Activated T-helper 1 cell treated with Interleukin-2 at 50 U/mL for 16 hours (primary cell): ENCODE measurements at places on chromosomes 7 and 10.
A peak's percentile ranks its signal among the peaks of the same experiment; 100 is the strongest.

GRCh38 chr7:8184221-8184620, 77.7 kb downstream of the ICA1 start:
- no peak for DNase-seq

DNA sequence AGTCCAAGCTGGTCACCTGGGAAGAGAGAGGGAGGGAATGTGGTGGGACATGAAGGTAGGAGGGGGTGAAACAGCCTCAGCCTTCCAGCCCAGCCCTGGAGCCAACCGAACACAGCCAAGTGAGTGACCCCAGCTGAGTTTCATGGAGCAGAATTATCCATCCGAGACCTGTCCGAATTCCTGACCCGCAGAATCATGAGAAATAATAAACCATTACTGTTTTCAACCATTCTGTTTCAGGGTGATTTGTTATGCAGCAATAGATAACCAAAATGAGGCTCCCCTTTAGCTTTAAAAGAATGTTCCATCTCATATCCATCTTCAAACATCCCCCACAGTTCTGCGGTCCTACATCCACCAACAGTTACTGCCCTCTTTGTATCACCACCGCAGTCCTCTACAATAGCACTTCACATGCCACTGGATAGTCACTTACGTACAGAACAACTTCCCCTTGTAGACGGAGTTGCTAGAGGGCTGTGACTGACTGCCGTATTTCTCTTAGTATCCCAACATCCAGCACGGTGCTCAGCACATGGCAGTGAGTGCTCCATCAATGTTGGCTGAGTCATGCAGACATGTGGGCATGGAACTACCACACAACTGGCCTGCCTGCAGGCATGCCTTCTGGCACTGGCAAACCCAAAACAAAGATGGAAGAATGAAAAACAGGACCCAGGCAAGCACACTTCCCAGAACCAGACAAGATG, 18.5 kb downstream of the KIAA1549 start:
- DNase-seq: no peak

DNA sequence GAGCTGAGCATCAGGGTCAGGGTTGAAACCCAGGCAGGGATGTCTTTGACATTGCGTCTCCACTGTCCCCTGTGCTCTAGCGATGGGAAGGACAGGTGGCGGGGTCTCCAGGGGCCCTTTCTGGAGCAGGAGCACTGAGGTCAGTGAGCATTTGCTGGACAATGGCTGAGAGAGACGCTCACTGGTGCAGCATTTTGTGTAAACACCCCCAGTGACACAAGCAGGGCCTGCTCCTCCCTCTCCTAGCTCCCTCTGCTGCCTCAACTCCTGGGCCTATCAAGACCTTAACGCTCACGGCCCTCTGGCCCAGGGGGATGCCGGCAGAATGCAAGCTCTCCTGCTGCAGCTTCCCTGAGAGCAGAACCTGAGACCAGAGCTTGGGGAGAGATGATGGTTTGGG, 17.4 kb upstream of the INMT start:
- no peak for DNase-seq

DNA sequence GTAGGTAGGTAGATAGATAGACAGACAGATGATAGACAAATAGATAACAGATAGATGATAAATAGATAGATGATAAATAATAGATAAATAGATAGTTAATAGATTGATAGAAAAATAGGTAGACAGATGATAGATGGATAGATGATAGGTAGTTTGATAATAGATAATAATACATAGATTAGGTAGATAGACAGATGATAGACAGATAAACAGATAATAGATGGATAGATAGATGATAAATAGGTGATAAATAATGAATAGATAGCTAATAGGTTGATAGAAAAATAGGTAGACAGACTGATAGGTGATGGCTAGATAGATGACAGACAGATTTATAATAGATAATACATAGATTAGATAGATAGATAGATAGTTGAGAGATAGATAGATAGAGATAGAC, 350.5 kb upstream of the DPP6 start:
- DNase-seq: no peak

- no peak for DNase-seq
Measured at GRCh38 chr7:5630670-5631069, 150.8 kb downstream of the RNF216 start.

GRCh38 chr7:158430308-158431034, 157.2 kb downstream of the PTPRN2 start:
- no peak for DNase-seq

DNA sequence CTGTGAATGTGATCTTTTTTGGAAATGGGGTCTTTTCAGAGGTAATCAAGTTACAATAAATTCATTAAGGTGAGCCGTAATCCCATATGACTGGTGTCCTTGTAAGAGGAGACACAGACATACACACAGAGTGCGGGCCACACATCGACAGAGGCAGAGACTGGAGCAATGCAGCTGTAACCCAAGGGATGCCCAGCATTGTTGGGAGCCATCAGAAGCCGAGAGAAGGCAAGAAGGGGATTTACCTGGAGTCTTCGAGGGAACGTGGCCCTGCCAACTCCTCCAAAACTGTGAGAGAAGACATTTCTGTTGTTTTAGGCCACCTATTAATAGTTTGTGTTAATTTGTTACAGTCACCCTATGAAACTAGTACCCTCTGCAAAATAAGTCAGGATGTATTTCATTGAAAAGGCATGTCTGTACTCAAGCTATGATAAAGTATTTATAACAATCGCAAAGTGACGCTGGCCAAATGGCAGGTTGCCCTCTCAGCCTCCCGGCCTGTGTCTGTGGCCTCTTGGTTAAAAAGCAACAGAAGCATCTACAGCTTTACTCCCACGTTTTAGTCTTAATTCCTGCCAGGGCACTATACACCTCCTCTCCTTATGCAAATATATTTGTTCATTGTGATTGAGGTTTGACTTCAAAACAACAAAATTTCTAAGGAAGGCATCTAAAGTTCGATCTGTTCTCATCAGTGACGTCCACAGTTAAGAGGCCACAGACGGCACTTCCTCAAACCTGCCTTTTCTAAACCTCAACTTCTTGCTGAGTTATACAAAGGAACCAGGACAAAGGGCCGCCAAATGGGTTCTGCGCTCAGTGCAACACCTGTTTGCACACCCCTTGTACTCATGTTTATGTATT, 46.8 kb downstream of the HIPK2 start:
- DNase-seq: no peak

DNA sequence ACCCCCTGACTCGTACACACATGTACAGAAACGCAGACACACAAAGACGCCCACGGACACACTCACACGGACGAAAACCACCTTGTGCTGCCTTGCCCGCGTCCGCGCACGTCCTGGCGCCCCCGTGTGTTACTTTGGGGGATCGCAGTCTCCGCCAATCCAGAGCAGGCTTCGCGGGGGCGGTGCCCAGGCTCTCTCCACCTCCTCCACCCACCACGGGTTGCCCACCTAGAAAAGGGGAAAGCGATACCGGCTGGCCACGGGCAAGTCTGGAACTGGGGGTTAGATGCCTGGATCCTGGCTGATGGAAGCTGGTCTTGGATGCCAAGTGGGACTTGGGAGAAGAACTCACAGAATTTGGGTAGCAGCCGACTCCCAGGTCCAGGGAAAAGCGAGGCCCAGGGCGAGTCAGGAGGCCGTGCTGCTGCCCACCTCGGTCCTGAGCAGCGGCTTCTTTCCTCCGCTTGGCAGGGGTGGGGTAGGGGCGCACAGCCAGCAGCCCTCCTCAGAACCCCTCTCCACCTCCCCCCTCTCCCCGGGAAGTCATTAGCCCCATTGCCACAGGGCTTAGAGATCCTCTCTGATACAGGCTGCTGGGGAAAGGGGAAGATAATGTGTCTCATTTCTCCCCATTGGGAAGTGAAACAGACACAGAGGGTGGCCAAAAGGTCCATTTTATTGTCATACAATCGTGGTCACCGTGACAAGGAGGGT, 4.6 kb upstream of the VGF start:
- peak; percentile 63 for DNase-seq

GRCh38 chr10:42868530-42868929, 85.9 kb downstream of the BMS1 start:
- DNase-seq: no peak

- no peak for DNase-seq
Measured at GRCh38 chr7:134462337-134462925, 3.5 kb upstream of the AKR1B1 start.

GRCh38 chr10:130961506-130962239, 349.8 kb downstream of the TCERG1L start:
- DNase-seq: no peak

DNA sequence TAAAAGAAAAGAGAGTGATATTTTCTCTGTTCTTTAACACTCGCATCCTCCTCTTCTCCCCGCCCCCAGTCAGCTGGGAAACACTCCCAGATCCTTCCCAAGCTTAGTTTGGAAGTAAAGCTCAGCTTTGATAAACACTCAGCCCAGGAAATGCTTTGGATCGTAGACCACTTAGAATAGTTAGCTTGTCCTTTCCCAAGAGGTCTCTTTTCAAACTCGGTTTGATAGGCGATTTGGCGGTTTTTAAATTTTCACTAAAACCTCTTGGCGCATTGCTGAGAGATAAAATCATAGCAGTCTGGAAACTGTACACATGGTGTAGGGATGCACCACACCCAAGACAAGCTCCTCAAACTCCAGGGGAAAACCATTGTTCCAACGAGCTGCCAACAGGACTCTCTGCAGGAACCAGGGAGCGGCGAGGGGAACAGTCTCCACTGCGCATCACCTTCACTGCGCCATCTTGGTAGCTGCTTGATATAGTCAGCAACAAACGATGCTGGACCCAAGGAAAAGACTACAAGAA, 22.3 kb downstream of the SMURF1 start:
- no peak for DNase-seq

DNA sequence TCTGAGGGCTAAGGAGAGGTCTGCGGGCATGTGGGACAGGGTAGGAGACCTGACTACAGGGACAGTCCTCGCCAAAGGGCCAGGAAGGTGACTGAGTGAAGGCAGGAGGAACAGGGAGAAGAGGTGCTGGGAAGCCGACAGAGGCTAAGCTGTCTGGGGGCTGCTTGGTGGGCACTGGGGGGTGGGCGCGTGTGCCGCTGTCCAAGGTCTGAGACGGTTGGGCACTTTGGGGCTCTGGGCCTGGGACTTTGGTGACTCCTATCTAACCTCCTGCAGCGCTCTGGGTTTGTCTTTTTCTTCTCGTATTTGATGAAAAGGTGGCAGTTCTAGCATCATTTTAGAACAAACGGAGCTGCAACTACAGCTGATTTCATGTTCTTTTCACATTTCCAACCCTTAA, 141.5 kb downstream of the C10orf105 start:
- DNase-seq: no peak

DNA sequence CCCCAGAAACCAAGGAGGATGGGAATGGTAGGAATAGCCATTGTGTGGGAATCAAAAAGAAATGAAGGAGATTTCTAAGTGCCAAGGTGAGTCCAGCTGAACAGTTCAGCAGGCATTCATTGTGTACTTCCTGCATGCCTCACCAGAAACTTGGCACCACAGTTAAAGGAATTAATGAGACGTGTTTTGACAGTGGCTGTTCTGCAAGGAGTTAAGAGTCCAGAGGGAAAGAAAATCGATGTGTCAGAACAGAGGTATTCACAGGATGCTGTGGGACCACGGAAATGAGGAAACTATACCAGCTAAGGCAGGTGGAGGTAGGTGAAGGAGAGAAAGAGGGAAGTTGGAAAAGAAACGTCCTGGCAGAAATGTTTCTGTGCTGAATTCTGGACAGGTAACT, 78.1 kb downstream of the PRKCQ start:
- DNase-seq: no peak

DNA sequence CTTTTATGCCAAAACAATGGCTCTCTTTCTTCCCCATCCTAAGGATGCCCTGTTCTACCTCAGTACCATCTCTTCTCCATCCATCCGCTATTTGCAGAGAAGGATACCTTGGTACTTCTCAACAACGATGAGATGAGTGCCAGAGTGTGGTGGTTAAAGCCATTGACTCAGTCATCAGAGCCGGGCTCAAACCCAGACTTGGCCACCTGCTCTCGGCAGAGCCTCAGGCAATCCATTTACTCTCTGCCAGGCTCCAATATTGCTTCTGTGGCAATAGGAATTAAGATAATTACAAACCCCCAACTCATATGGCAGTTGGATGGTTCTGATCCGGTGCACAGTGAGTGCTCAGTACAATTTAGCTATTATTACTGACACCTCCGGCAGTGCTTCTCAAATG, 121.3 kb downstream of the PRLHR start:
- DNase-seq: no peak
